IPS DF 6.9 (cell line): ENCODE measurements at places on chromosomes 6 and 20.

GRCh38 chr20:47988676-47989075, 203.4 kb upstream of the SULF2 start:
- no peak for DNase-seq

DNA sequence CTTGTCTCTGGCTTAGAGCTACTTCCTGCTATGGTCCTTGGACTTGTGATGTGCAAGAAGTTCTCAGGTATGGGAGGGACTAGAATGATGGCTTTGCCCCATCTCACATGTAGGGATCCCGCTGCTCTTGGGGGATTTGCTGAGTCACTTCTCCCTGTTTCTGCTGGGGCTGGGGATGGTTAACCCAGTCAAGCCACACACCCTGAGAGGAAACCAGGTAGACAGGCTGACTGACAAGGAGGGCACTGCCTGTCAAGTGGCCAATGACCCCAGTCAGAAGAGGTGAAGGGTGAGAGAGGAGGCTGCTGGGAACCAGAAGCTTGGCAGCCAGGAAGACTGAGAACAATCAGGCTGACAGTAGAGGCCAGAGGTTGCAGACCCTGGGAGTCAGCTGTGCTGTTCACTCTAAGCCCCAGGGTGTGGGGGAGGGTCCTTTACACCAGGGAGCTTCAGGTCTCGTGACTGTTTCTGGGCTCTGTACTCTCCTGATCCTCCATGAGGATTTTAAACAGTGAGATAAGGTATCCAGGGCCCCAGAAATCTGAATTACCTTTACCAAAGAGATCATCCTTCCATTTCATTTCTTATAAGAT, 34.6 kb downstream of the HLA-F start:
- no peak for DNase-seq

GRCh38 chr6:73200735-73201134, 24.6 kb downstream of the KHDC1L start:
- DNase-seq: no peak

DNA sequence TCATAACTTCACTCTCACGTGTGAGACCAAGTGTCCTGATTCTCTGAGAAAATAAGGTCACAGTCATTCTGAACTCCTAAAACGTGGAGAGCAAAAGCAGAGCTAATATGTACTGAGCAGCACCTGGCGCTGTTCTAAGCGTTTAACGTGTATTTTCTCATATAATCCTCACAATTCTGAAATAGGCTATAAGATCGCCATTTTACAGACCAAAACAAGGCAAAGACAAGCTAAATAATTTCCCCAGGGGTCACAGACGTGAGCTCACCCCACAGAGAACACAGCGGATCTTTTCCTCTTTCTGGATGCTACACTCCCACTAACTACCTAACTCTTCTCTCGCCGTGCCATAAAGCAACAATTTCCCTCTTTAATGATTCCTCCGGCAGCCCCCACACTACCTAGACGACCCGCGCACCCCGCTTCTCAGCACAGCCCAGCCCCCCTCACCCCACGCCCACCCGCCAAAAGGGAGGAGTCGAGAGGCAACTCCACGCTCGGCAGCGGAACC, 636 bp downstream of the SUPT3H start:
- DNase-seq: no peak

DNA sequence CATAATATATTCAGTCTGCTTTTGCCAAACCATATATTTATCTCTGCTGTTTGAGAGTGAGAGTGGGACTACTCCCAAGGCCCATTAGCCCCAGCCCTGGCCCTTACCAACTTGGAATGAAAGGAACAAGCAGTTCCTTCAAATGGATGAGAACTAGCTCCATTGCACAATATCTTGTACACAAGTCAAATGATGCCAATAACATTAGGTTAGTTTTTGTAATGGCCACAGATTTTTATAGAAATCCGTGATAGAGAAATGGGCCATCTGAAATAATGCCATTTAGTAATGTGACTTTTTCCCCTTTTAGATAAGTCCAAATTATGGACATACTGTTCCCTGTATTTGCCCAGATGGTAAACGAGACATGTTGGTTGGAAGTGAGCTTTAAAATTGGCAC, 117.0 kb downstream of the MAP3K7 start:
- DNase-seq: no peak

DNA sequence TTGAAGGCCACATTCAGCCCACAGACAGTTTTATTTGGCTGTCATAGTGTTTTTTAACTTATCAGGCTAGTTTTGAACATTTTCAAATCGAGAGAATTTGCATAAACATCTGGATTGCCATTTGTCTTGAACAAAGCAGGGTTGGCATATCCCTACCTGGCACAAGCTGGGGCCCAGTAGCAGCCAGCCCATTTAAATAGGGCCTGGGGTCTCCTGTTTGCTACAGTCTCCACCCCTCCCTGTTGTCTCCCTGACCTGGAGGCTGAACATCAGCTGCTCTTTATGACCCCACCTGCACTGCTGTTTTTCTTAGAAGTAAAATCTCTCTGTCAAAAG, 10.5 kb downstream of the BCAS4 start:
- no peak for DNase-seq

DNA sequence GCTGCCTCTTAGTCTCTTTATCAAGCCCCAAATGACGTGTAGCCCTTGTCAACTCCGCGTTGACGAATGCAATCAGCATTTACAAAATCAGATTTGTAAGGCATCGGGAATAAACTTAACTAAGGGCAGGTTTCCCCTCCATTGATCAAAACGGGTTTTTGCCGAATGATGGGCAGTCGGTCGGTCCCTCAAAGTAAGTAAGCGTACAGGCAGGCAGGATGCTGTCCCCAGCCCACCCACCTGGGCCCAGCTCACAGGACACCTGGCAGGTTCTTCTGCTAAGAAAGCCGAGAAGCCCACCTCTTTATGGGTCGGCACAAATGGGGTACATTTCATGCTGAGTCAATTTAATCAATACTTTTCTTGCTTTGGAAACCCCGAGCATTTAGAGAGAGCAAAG, 22.0 kb upstream of the MAFB start:
- DNase-seq: no peak

DNA sequence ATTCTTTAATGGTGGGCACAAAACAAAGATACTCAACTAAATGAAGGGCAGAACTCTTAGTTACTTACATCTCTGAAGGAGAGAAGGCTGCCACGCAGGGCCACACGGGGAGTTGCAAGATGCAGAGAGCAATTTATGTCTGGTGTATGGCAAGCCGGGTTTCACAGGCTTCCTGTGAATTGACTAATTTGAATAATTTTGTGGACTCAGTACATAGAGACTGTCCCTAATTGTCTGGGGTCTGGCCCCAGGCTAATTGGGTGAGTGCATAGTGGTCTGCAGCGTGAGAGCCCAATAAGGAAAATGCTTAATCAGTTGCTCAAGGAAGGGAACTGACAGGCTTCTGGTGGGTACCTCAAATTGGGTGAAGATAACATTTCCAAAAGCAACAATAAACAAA, 205.7 kb downstream of the OTOR start:
- no peak for DNase-seq

DNA sequence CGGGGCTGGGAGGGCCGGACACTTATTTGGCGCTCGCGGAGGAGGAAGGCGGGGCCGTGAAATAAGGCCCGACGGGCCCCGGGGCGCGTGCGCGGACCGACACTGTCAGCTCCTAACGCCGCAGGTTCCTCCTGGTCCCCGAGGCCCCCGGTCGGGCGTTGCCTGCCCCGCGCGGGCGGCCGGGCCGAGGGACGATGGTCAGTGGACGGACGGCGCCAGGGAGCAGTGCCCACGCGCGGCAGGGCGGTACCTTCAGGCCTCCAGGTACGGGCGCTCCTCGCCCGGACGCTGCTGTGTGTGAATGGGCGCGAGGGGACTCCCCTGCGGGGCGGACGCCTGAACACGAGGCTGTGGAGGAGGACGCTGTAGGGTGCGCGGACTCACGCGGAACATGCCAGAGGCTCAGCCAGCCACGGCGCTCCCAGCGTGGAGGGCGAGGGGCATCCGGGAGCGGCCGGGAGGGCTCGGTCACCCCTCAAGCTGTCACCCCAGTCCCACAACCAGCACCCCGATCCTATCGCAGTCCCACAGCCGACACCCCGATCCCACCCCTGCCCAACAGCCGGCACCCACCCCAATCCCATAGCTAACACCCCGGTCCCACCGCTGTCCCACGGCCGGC, 339 bp upstream of the GMEB2 start:
- DNase-seq: peak; percentile 47

DNA sequence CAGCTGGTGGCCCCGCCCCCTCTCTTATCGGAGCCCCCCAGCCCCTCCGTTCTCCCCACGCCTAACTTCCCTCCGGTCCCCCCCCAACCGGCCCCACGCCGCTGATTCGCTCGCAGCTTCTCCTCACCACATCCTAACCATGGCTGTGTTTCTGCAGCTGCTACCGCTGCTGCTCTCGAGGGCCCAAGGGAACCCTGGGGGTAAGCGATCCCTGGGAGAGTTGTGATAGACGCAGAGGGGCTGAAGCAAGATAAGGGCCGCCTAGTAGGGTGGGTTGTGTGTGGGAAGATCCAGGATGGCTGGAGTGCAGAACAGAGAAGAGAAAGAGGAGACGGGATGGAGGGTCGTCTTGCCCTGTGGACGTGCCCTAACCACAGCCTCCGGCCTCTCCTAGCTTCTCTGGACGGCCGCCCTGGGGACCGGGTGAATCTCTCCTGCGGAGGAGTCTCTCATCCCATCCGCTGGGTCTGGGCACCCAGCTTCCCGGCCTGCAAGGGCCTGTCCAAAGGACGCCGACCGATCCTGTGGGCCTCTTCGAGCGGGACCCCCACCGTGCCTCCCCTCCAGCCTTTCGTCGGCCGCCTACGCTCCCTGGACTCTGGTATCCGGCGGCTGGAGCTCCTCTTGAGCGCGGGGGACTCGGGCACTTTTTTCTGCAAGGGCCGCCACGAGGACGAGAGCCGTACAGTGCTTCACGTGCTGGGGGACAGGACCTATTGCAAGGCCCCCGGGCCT, at the start of gene MPIG6B:
TSS of gene MPIG6B (plus strand) at position 129 of the 735 bp plus-strand sequence. CDS start at position 140, 11 bp downstream.
- DNase-seq: no peak

DNA sequence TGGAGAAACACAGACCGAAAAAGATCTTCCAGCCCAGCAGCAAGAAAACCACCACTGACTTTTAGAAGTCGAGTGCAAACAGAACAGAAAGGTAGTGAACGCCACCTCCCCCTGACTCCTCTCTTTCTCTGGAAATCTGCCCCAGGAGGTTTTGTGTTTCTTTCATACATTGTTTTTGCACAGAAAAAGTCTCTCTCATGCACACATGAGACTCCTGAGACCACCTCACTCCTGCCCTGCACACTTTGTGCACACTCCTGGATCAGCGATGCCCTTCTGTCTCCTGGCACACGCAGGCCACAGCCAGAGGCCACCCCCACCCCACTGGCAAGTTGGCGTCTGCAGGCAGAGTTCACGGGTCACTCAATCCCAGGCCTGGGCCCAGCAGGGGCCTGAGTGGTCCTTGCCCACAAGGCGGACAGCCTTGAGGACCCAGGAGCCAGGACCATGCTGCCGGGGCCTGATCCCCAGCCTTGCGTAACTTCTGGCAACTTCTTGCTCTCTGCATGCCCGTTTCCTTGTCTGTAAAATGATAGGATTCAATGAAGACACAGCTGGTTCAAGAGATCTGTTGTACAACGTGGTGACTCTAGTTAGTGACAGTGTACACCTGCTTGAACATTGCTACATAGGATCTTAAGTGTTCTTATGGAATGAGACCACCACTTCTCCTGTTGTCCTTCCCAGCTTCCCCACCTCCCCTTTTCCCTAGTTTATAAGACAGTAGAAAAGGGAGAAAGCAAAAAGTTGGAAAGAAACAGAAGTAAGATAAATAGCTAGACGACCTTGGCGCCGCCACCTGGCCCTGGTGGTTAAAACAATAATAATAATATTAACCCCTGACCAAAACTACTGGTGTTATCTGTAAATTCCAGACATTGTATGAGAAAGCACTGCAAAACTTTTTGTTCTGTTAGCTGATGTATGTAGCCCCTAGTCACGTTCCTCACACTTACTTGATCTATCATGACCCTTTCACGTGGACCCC, 30.2 kb upstream of the CST7 start:
- DNase-seq: no peak

DNA sequence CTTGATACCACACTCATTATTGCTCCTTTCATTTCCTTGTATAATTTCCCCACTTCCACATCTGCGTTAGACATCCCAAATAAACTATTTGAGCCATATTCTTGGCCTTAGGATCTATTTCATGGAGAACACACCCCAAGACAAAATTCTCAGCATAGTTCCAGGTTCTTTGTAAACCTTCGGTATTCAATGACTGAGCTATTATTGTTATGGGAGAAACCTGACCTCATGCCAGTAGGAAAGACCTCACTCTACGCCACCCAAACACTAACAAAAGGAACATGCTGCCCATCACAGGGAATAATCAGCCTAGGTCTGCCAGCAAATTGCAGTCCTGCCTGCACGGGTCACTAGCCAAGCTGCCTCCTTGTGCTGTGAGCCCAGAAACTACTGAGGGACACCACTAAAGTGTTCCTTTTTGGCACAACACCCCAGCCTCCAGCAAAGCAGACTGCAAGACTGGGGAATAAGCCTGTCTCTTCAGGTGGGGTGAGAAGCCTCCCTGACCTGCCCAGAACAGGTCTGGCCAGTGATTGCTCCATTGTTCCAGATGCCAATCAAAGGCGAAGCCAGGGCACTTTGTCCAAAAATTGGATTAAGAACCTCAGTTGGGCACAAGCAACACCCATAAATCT, 371.8 kb downstream of the MAFB start:
- no peak for DNase-seq

DNA sequence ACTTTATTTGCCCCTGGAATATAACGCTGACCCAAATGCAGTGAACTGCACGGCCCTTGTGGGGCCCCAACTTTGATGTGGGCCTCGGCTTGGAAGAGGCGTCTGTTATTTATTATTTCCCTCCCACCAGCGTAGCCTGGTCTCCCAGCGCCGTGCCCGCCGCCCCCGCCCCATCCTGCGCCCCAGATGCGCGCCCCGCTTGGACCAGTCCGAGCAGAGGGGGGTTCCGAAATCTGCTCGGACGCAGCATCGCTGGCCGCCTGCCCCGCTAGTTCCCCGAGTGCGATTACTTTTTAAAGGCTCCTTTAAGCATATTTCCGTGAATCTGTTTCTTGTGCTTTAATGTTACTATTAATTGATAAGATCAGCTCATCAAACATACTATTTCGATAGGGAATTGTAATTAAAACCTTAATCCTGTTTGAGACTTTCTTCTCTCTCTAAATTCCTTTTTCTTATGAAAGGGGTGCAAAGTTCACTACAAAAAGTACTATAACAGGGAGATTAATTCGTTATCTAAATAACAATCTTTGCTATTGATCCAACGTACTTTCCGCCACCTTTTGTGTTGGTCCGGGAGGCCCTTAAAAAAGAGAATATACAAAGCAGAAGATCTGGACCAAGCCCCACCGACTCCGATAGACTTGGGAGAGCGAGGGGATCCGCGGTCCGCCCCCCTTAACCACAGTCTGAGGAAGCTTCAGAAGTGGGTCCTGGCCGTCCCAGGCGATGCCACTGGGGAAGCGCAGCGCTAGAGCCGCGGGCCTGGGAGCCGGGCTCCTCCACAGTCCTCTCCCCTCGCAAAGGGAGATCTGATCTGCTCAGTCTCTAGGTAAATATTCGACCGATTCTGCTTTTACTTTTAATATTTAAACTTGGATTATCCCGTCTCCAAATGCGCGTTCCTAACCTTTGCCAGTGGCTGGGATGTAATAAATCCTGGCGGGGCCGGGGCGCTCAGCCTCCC, 10.2 kb downstream of the POU3F2 start:
- DNase-seq: no peak
